ENCODE measurements at places on chromosomes 11 and 22.

- no peak for DNase-seq
These were observed 6.2 kb downstream of the SMTNL1 start for GRCh38 chr11:57543593-57543992.

- no peak for DNase-seq
These were observed 15.4 kb downstream of the CAPN5 start for GRCh38 chr11:77081976-77082836.

GRCh38 chr22:28771195-28771791 is 1.2 kb upstream of the CCDC117 start:
- no peak for DNase-seq

GRCh38 chr11:108085672-108086071 is 35.7 kb upstream of the ACAT1 start:
- no peak for DNase-seq

- no peak for DNase-seq
These were observed 51.2 kb upstream of the MYO18B start for GRCh38 chr22:25690798-25691197.

DNA sequence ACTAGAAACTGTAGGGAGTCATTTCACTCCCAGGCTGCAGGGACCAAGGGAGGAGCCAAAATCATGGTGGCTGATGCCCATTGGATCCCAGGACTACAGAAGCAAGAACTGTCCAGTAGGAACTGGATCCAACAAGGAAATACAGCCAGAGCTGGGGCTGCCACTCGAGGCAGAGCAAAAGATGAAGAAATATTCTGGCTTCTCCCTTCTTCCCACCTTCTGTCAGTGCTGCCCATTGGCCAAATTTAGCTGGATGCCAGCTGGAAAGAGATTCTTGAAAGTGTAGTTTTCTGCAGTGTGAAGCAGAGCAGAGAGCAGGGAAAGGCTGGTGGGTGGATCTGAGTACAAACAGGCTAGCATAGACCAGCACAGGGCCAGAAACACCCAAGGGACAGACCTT is 45.6 kb downstream of the COMMD9 start:
- no peak for DNase-seq

DNA sequence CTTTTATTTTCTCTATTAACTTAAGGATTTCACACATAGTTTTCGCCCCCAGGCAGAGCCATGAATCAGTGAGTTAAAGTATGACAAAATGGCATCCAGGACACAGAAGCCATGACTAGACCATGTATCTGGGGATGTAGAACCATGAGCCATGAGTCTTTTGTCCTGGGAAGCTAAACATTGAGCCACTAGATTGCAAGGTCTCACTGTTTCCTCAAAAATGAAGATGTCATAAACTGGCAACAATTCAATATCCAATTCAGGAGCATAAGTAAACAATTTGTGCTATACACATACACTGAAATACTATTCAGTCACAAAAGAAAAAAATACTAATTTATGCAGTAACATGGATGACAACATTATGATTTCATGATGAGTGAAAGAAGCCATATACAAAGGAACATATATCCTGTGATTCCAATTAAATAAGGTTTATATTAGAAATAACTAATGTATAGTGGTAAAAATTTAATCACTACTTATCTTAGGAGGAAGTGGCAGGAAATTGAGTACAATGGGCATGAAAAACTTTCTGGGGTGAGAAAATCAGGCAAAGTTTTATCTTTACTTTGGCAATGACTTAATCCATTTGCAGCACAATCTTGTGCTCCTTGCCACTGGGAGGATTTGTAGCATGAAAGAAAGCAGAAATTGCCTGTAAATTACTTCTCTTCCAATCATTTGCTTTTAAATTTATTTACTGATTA is 28.5 kb upstream of the CARD16 start:
- DNase-seq = no peak

- no peak for DNase-seq
These were observed 7.0 kb upstream of the RRM1 start for GRCh38 chr11:4087551-4087950.

GRCh38 chr11:132186699-132187098 is 816.3 kb downstream of the NTM start:
- DNase-seq = no peak

GRCh38 chr22:49513358-49513851 is 314.3 kb downstream of the BRD1 start:
- DNase-seq = no peak

DNA sequence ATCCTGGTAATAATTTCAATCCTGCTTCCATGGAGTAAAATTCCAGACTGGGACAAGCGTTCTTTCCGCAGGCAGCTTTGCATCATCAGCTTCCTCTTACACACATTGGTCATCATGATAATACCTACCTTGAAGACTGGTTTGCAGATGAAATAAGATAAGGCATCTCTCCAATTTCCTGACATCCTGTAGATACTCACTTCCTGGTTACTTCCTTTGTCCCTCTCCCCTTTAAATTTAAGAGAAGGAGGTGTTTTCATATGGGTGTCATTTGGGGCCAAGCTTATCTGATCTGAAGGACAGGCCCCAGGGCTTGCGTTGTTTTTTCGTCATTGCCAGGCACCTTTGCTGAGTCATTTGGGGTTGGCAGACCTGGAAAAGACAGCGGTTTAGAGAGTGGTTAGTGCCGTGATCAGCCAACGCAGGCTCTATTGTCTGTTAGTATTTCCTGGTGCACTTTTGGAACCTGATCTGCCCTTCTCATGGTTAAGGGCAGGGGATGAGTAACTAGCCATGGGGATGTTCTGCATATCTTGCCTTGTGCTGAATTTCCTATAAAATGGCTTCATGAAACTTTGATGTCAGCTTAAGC is 24.1 kb downstream of the GRAMD1B start:
- DNase-seq = no peak
